NCI-H510A treated with DMSO at 0.1 percent for 48 hours (cell line): ENCODE measurements at places on chromosomes 4 and X.

GRCh38 chr4:101914761-101915160 is 124.2 kb downstream of the BANK1 start:
- DNase-seq: no peak

DNA sequence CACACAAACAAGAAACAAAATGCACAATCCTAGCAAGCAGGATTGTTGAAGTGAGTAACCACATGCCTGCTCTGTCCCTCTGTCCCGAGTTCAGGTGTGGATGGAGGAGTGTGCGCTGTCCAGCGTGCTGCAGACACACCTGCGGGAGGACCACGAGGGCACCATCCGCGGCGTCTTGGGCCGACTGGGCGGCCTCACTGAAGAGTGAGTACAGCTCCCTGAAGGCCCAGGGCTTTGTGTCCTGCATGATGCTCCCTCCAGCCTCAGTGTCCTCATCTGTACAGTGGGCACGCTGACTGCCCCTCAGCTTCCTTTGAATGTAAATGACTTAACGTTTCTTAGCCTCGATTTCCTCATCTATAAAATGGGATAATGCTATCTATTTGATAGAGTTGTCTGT is 82.5 kb downstream of the EVC start:
- no peak for DNase-seq

GRCh38 chr4:115850799-115851509 is 737.5 kb upstream of the NDST4 start:
- DNase-seq: no peak

DNA sequence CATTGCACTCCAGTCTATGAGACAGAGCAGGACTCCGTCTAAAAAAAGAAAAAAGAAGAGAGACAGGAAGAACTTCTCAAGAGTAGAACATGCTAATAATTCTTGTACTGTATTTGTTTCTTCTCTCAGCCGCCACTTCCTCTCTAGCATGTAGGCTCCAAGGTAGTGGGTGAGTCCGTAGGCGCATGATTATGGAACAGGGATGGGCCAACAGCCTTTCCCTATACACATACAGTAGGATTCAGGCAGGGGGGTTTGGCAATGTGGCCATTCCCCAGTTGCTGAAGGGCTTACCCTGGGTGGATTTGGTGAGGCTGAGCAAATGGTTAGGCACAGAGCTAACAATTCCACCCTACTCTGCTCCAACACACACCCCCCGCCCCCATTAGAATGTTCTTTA is 35.0 kb upstream of the APLN start:
- no peak for DNase-seq

DNA sequence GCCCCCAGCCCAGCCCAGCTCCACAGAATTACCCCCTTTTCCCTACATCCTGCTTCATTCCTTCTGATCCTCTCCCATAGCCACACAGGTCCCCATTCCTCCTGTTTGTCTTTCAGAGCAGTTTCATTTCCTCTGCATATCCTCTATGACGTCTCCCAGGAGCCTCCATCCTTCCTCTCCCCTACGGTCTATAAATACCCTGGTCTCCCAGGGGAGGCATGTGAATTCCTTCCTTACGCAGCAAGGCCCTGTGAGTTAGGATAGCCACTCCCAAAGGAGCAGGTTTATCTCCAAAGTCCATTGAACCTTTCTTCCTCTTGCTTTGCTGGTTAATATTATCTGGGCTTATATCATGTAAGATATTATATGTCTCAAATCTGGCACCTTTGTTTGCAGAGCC is 8.4 kb upstream of the APLN start:
- DNase-seq: no peak

- DNase-seq: no peak
These were observed 13.5 kb downstream of the TIMP1 start for GRCh38 chrX:47595716-47596251.

DNA sequence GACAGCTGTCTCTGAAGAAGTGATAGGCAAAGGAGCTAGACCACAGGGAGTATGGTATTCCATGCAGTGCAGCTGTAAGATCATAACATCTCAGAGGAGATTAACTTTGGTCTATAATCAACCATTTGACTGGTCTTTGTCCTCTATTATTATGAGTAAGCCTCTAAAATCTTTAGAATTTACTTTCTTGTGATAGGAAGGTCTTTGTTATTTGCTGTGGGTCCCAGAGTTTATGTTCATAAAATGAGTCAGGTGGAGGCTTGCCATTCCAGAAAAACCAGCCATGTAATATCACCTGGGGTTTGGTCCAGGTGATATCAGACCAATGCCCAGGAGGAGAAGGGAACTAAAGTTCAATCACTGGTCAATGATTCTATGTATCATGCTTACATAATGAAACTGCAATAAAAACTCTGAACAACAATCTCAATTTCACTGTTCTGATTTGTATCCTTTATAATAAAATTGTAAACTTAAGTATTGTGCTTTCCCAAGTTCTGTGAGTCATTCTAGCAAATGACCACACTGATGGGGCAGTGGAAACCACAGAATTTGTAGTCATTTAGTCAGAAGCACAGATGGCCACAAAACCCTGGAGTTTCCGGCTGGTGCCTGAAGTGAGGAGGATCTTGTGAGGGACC is 239.6 kb upstream of the TRAM1L1 start:
- DNase-seq: no peak

- no peak for DNase-seq
These were observed 121.8 kb downstream of the FHIP1A start for GRCh38 chr4:151530783-151531182.

DNA sequence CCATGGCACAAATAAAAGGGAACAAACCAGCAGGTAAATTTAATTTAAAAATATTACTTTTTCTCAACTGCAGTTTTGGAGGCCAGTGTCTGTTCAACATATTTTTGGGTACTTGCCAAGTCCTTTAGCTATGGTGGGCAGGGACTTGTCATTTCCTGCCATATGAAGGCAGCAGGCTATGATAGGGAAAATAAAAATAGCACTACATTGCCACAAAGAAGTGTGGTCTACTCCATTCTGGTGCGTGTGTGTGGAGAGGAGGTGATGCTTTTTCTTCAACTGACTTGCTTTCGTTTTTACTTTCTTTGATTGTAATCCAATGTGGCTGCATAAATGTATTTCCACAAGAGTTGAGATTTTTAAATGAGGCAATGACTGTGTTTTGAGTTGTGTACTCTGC is 17.2 kb downstream of the GPR174 start:
- no peak for DNase-seq

DNA sequence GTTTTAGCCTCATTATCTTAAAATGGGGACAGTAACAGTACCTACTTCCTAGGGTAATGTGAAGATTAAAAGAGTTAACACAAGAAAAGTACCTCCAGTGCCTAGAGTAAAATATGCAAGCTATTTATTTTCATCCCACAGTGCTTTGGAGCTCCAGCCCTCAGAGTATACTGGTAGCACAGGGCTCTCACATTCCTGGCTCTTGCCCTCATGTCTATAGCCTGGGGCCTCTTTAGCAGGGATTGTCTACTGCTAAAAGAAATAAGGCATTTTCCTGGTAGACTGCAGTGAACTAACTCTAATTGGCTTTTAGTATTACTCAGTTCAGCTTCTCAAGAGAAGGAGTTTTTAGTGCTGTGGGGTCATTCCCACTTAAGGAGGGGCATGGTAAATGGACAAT is 60.8 kb downstream of the RRAGB start:
- DNase-seq: no peak

GRCh38 chr4:118964891-118965411 is 76.3 kb downstream of the SYNPO2 start:
- no peak for DNase-seq

- no peak for DNase-seq
These were observed 31.4 kb downstream of the TBC1D9 start for GRCh38 chr4:140724760-140725159.
